ENCODE measurements at places on chromosomes 4 and X. TPM values are rescaled to one million over a fixed set of nuclear protein-coding genes. Genes with fewer than 3 reads are reported as not detected.

GRCh38 chr4:55127521-55127920 is 2.1 kb upstream of the KDR start:
- DNase-seq, result no peak

DNA sequence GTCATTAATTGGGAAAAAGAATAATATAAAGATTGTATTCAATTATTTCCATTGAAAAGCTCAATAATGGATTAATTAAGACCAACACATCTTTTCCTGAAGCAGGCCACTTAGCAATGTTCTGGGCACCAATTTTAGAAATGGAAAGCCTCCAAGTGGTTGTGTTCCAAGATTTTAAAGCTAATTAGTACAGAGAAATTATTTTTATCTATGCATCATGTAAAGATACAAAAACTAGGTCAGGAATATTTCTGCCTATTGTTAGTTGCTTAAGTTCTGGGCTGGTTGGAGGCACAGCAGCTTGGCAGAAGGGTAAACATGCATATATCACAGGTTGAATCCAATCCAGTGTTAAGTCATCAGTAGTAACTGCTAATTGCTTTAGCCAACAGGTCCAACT is 101.9 kb downstream of the RASL11B start:
- DNase-seq, result no peak

GRCh38 chr4:85907001-85907400 is 432.1 kb downstream of the ARHGAP24 start:
- no peak for DNase-seq

- DNase-seq, result no peak
Measured at GRCh38 chr4:74173321-74173720, 15.4 kb downstream of the MTHFD2L start.

DNA sequence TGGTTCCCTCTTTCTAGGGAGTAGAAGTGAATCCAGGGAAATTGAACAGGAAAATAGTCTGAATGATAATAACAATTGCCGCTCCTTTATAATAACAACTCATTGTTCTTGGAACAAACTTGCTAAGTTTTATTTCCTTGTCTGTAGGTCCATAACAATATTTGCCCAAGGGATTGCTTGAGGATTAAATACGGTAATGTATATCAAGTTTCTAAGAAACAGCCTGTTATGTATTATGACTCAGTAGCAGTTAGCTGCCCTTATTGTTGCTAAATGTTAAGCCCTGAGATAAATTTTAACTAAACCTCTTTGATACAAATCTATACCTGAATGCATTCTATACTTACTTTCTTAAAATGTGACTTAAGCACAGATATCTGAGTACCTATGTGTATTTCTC is 215.9 kb upstream of the AADAT start:
- no peak for DNase-seq

- no peak for DNase-seq
Measured at GRCh38 chr4:90841676-90842075, 714.5 kb downstream of the CCSER1 start.

DNA sequence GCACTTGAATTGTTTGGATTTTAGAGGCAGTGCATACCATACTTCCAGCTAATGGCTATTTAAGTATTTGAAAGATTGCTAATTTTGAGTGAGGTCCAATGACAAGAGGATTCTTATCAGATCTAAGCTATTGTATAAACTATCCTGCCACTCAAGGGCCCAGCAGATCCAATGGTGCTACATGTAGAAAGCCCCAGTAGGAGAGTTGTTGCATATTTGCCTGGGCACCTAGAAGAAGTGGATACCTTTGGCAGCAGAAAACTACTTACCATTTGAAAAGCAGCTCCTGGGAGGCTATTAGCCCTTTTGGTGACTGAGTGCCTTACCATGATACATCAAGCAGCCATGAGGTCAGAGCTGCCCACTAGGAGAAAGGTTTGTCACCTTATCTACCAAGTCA is 447.3 kb downstream of the C4orf33 start:
- no peak for DNase-seq

RGN gene
- 4.8 TPM for total RNA-seq

NXF2B gene
- 1.6 TPM for total RNA-seq

STAP1 gene
- total RNA-seq, result not detected

MAGED4 gene
- 84.0 TPM for total RNA-seq

DGKK gene
- 4.8 TPM for total RNA-seq

AGTR2 gene
- not detected for total RNA-seq
